Amygdala (tissue), 56 donors: ENCODE measurements at places on chromosomes 2 and 18.

DNA sequence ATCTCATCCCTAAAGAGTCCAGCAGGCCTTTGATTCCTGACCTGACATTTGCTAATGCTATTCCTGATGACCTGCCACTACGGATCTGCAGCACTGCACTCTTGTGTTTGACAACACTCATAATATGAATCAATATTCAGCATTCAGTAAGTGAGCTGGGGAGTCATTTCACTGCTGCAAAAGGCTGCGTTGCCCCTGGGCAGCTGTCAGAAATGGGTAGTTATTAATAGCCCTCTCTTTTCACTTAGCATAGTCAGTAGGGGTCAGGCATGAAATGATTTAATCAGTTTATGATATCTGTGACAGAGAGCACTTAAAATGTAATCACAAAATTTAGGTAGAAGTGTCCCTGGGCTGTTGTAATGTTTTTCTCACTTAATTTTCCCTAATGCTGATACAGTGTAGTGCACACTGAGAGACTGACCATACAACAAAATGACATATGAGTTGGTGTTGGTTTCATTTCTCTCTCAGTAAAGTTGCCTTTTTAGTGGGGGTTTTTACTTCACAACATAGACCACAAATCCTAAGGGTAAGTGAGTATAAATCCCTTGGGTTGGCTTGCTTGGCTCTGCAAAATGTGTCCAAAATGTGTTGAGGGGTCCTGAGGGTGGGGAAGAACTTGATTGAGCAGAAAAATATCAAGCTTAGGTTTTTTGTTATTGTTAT, 184.8 kb downstream of the CAMKMT start:
- no peak for DNase-seq

DNA sequence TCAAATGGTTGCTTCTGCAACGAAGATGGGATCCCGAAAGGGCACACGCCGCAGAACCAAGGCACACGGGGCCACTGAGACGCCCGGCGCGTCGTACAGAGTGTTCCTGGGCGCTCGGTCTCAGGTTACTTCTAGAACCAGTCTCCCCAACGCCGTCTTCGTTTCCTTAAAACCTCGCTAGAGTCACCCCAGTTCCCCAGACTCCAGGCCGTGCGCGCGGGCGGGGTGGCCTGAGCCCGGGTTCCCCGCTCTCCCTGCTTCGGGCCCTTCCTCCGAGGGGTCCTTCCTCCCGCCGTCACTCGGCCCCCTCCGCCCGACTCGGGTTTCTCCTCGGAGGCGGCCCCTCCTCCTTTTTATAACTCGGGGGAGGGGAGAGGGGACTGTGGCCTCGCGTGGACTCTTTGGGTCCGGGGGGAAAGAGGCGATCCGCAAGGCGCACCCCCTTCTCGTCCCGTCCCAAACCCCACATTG, 774 bp upstream of the FZD7 start:
- DNase-seq: no peak

- no peak for DNase-seq
Measured at GRCh38 chr18:5600378-5601071, 56.7 kb upstream of the EPB41L3 start.

- DNase-seq: no peak
Measured at GRCh38 chr2:142065700-142066099, 65.1 kb downstream of the LRP1B start.
